ENCODE measurements at places on chromosomes 7 and 10.

GRCh38 chr7:107833684-107834106 is 30.7 kb upstream of the SLC26A3 start:
- DNase-seq = no peak

DNA sequence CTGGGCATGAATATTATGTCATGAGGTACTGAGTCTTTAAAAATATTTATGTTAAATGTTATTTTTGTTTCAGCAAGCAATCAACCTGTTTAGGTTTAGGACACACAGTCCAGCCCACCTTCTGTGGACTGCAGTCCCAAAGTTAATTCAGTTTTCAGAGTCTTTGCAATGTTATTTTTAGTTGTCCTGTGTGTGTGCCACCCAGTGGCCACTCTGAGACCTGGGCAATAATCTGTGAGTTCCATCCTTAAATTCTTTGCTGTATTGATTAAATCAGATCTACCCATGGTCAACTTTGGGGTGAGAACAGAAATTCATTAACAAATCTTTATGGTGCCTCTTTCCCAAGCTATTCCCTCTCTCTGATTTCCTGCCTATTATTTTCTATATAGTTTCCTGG is 415.1 kb downstream of the CCSER2 start:
- DNase-seq = no peak

DNA sequence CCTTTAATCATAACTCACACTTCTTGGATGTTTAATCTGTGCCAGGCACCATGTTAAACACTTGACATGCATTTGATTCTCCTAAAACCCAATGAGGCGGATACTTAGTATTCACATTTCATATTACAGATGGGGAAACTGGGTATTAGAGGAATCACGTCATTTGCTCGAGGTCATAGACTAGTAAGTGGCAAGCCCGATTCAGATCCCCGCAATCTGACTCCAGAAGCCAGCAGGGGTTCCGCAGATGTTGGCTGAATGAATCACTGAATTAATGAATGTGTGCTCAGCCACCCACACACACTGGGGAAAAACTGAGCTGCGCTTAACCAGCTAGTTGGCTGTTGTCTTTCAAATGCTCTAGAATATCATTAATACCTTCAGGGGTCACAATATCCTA is 22.5 kb upstream of the ENO4 start:
- DNase-seq = no peak

- peak; percentile 16 for DNase-seq
These were observed 73.2 kb downstream of the POT1 start for GRCh38 chr7:124856299-124856888.

DNA sequence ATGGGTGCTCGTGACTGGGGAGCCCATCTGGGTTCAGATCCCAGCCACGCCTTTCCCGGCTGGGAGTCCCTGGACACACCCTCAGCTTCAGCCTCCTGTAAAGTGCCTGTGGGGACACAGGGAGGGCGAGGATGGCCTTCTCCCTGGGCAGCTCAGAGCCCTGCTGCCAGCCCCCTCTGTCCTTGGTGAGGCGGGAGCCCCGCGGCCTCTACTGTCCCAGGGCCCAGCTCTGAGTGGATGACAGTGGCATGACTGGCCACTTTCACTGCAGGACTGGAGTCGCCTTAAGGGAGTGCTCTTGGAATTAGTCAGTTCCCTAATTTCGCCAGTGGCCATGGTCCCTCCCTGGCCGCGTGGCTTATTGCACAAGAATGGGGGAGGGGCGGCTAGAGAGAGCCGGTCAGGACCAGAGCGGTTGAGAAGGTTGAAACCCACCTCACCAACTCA is 4.6 kb downstream of the BRI3 start:
- DNase-seq = no peak

- DNase-seq = no peak
These were observed 13.1 kb downstream of the TSPAN15 start for GRCh38 chr10:69464401-69464800.

GRCh38 chr10:92747600-92747999 is 57.8 kb downstream of the HHEX start:
- peak; percentile 5 for DNase-seq

DNA sequence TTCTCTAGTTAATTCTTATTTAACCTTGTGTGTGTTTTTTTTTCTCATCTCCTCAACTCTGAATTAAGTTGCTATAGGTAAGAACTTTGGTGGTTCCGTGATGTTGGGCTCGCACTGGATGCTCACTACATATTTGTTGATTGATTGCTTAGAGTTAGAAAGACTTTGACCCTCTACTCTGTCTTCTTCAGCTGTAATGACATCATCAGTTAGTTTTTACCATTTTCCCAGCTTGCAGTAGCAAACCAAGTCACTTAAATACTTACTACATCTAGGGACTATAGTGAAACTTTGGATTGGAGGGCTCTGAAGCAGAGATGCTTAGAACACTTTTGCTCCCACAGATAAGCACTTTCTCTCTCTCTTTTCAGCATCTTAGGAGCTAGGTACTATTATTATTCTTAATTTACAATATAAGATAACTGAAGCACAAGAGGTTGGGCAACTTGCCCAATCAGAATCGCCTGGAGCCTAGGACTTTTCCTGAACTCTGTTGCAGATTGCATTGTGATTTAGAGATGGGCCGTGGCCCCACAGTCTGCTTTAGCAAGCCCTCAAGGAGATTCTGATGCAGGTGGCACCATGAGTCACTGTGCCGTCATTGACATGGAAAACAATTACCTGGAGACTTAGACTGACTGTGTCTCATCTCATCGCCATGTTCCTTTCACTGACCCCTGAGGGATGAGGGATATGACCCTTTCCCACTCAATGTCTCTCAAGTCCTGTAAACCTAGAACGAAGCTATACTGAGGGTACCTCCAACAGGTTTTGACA is 471.9 kb upstream of the PODXL start:
- no peak for DNase-seq

DNA sequence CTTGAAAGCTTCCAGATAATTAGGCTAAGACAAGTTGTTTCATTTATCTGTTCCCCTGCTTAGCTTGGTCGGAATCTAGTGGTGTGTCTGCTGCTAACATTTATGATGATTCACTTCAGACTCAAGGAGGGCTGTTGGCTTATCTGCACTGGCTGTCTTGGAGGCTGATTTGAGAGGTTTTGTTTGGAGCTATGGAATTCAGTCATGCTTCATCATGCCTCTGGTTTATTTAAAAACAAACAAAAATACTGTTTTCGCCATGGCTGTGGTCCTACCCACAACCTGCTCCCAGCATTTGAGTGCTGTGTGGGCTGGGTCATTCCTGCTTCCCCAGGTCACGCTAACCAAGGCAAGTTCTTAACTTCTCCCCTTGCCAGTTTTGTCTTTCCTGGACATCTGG is 11.7 kb upstream of the ARPC1B start:
- no peak for DNase-seq

- DNase-seq = no peak
These were observed 13.2 kb downstream of the BBS9 start for GRCh38 chr7:33142585-33142984.

GRCh38 chr7:157497744-157498651 is 161.2 kb downstream of the DNAJB6 start:
- no peak for DNase-seq

DNA sequence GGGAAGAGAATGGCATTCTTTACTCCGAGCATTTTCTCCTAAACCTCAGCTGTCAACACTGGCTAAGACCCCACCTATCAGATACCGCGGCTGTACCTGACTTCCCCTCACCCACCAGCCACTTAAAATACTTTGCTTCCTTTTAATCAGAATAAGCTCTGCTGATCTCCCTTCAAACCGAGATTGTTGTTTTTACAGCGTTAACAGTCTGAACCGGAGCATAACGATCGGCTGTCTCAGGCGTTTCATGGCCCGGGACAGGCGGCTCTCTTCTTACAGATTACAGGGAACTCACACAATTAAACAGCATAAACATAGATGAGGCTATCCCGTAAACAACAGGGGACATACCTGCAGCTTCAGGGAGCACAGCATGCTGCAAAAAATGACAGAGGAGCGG is 174.3 kb upstream of the RNF32 start:
- DNase-seq = no peak

- DNase-seq = no peak
These were observed 11.2 kb upstream of the ARPC1B start for GRCh38 chr7:99363286-99363685.

GRCh38 chr10:7405637-7406036 is 5.2 kb downstream of the SFMBT2 start:
- no peak for DNase-seq

- no peak for DNase-seq
These were observed 61.1 kb downstream of the PPP1R17 start for GRCh38 chr7:31748084-31748483.

DNA sequence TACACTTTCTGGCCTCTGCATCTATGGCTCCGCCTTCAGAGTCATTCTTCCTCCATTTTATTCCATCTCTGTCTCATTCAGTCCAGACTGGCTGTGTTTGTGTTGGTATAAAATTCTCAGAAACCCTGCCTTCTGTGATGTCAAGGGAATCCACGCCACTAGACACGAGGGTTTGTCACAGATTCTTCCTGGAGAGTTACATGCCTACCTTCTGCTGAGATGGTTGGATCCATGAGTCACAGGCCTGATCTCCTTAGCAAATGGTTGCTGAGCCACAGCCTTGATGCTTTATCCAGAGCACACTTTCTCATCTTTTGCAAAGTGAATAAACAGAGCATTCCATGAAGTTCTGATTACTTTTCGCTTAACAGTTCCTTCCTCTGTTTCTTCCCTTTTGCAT is 35.9 kb upstream of the TSPAN33 start:
- DNase-seq = no peak

DNA sequence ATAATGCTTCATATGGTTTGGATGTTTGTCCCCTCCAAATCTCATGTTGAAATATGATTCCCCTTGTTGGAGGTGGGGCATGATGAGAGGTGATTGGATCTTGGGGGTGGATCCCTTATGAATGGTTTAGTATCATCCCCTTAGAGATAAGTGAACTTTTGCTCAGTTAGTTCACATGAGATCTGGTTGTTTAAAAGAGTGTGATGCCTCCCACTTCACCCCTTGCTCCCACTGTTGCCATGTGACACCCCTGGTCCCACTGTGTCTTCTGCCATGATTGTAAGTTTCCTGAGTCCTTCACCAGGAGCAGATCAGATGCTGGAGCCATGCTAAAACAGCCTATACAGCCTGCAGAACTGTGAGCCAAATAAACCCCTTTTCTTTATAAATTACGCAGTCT is 13.1 kb upstream of the AUTS2 start:
- no peak for DNase-seq

GRCh38 chr7:83301416-83301815 is 138.7 kb upstream of the PCLO start:
- no peak for DNase-seq

DNA sequence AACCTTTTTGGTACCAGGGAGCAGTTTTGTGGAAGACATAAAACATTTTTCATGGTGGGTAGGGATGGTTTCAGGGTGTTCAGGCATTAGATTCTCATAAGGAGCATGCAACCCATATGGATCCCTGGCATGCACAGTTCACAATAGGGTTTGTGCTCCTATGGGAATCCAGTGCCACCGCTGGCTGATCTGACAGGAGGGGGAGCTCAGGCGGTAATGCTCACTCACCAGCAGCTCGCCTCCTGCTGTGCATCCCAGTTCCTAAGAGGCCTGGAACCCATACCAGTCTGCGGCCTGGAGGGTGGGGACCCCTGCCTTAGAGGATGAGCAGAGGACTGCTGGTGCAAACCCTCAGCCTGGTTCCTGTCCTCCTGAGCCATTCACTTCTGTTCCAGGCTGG is 561.7 kb downstream of the SDK1 start:
- DNase-seq = no peak

DNA sequence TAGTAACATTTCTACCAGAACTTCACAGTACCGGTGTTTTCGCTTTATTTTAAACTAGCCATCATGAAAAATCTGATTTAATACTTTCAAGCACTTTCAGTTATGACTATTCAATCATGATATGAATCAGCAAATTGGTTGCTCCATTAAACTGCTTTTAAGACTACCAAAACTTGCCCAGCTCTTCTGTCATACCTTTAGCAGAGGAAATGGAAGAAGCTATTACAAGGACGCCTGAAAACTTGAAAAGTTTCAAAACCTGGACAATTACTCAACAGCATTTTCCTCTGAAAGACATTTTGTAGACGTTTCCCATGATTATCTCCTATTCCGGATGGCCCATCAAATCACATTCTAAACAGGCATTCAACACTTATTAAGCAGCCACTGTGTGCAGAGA is 2.0 kb downstream of the JAZF1 start:
- no peak for DNase-seq

GRCh38 chr7:22671177-22671879 is 55.7 kb upstream of the IL6 start:
- DNase-seq = no peak

- DNase-seq = no peak
These were observed 99.6 kb downstream of the ST8SIA6 start for GRCh38 chr10:17354781-17355180.

- DNase-seq = no peak
These were observed 30.0 kb downstream of the ATXN7L1 start for GRCh38 chr7:105846404-105846803.

DNA sequence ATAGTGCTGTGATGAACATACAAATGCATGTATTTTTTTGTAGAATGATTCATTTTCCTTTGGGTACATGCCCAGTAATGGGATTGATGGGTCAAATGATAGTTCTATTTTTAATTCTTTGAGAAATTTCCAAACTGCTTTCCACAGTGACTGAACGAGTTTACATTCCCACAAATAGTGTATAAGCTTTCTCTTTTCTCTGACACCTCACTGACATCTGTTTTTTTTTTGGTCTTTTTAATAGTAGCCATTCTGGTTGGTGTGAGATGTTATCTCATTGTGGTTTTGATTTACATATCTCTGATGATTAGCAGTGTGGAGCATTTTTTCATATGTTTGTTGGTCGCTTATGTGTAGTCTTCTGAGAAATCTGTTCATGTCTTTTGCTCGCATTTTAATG is 195.0 kb upstream of the AGK start:
- DNase-seq = no peak

DNA sequence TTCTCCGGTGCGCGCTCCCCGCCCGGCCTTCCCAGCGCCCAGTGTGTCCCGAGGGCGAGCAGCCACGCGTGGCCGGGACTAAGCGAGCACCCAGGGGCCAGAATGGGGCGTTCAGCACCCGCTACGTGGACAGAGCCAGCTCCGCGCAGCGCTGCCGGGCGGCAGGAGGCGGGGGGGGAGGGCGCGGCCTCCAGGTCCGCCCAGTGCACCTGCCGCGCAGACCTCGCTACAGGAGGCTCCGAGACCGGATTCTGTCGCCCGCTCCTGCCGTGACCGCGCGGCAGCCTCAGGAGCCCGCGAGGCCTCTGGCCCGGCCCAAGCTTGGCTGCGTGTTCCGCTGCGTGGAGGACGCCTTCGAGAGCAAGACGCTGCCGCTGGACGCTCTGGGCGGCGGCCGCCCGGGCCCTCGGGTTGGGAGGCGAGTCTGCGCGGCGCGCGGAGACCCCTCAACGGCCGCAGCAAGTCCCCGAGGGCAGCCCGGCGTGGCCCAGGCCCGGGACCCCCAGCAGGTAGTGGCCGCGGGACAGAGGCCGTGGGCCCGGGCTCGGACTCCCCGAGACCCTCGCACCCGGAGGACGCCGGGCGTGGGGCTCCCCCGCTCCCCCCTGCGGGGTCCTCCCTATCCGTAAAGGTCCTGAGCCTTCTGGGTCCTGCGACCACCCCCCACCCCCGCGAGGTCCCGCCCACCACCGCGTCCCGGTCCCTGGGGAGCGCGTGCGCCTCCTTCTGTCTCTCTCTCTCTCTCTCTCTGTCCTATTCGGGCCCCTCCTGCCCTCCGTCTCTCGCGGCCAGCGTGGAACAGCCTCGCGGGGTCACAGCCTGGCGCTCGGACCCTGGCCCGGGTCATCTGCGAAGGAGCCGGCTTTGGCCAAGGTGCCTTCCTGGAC is 904 bp upstream of the DPYSL4 start:
- peak; percentile 48 for DNase-seq

- no peak for DNase-seq
These were observed 1.0 kb downstream of the ACSL5 start for GRCh38 chr10:112374724-112375541.
